ENCODE measurements at places on chromosomes 7 and 10.
A peak's percentile ranks its signal among the peaks of the same experiment; 100 is the strongest.

DNA sequence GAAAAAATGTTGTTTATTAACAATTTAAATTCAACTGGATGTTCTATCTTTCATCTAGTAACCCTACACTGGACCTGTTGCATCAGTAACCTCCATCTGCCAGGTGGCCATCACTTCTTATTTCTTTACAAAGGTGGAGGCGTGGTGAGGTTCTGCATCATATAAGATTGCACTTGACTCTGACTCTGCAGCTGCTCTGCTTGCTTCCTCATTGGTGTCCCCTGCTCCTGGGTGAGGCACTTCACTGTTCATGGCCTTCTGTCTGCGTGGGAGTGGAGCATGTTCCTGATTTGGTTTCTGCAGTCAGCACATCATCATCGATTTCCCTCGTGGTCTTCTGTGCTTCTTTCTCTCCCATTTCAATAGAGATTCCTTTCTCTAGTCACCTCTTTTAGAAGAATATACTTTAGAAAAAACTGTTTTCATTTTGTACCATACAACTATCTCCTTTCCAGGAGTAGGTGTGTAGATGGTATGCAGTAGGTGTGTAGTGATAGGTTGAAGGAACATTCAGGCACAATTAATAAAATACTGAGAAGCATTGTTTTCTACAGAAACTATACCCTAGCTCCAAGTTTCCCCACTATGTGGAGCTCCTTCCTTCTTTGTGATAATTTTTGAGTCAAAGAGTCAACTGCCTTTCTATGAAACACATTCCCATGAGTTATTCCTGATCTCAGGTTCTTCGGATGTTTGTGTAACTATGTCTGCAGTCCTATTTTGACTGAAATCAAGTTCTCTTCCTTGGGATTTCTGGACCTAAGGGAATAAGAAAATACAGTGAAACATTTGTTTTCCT lies 231.7 kb upstream of the CNTNAP2 start:
- DNase-seq, result peak; percentile 89

DNA sequence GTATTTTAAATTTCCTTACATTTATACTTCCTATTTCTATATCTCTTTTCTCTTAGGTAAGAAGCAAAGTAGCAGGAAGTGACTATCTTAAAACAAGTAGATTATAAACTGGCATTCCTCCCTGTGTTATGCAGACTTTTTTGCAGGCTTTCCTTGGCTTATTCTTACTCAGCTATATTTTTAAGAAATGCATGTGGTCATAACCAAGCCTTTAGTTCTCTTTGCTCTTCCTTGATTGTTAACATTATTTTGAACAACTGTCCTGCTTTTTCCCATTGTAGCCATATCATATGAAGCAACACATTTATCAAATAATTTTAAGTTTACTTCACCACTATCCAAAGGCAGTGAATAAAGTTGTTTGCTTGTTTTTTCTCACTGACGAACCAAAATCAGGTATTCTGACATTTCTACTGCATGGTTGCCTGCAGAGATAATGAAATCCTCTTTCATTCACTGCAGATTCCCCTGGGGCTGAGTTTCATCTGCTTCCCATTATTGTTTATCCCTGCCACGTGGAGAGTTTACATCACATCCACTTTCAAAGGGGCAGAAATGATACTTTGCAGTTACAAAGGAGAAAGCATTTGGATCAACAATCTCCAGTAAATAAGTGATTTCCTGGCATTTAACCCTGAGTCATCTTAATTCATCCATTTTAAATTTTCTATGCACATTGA lies 389.9 kb upstream of the SEMA3C start:
- DNase-seq, result peak; percentile 77

GRCh38 chr7:21030237-21030871 lies 243.7 kb upstream of the SP8 start:
- DNase-seq, result no peak

DNA sequence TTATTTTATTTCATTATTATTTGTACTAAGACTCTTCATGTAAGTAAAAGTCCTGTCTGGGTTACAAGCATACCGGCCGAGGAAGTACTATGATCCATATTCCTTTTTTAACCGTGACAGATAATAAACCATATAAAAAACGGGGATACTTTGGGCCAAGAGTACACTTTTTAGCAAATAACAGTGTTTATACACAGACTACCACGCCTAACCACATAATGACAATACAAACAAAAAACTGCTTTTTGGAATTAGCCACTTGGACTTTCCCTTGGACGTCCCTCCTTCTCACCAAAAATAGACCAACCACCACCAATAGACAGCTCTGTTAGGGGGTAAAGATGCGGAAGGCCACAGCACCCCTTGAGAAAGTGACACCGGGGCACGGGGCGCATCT lies 800 bp downstream of the MINDY3 start:
- DNase-seq, result no peak
